ENCODE measurements at places on chromosomes 12 and 14. TPM values are rescaled to one million over a fixed set of nuclear protein-coding genes. Genes with fewer than 3 reads are reported as not detected.

Gene GPRC5D
- not detected for total RNA-seq

Gene LRRC9
- total RNA-seq, result 0.56 TPM

Gene FKBP4
- total RNA-seq, result 236 TPM

Gene DAO
- not detected for total RNA-seq

DNA sequence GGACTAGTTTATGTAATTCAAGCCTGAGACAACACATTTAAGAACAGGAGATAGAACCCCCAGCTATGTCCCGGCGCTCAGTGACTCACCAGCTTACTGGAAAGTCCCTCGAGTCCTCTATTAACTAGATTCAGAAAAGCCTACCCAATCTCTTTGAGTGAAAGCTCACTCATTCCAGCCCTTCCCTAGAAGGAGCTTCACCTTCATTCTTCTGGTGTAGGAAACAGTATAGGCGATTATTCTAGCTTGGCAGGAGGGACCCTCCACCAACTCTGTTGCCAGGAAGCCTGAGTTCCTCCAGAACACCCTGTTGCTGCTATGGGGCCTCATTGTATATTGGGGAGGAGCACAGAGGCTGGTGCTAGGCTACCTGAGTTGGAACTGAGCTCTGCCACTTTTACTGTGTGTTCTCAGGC is 57.2 kb upstream of the AEBP2 start:
- no peak overlapping the region for H3K4me3 ChIP-seq
- H3K36me3 ChIP-seq, result no peaks in the 10 kb centered on the region
- no peaks in the 10 kb centered on the region for H3K27me3 ChIP-seq
- peak overlapping the region; percentile 55 for H3K27ac ChIP-seq
- DNase-seq, result peak; percentile 48

DNA sequence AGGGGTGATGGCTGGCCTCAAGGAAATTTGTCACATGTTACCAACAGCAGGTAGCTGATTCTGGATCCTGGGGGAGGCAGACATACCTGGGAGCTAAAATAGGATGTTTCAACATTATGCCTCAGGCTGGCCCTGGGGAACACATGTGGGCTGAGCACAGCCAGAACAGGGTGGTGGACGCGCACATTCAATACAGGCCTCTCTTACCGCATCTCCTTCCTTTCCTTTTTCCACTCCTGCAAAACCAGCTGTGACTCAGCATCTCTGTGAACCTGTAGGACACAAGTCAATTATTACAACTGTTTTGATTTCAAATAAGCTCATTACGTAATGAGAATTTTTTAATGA is 61.0 kb downstream of the NT5DC3 start:
- H3K36me3 ChIP-seq, result peaks cover 35% of the 10 kb centered on the region
- no peak for DNase-seq
- no peak overlapping the region for H3K27ac ChIP-seq

- no peaks in the 10 kb centered on the region for H3K27me3 ChIP-seq
- no peaks in the 10 kb centered on the region for H3K36me3 ChIP-seq
- H3K4me3 ChIP-seq, result no peak overlapping the region
- peaks cover 12% of the 10 kb centered on the region for H3K4me1 ChIP-seq
Observed at GRCh38 chr12:66275040-66275439, 27.3 kb upstream of the HELB start.

DNA sequence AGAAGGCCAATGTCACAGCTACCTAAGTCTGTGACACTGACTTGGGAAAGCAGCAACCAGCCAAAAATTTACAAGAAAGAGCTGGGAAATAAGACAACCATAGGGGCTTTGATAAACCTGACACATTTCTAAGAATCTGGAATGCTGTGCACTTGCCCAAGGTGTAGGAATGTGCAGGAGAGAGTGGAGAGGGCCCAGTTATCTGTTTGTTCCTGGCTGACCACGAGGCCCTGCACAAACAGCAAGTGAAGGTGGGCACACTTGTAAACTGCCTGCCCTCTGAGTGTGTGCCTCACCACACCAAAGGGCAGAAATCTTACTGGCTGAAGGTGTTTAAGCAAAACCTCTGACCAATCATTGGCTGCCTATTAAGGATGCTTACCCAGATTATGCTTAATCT is 27.3 kb downstream of the DLK1 start:
- no peak for DNase-seq
- no peaks in the 10 kb centered on the region for H3K4me1 ChIP-seq
- no peak overlapping the region for H3K4me3 ChIP-seq
- no peak overlapping the region for H3K27ac ChIP-seq
- peaks cover 25% of the 10 kb centered on the region for H3K27me3 ChIP-seq
- no peaks in the 10 kb centered on the region for H3K36me3 ChIP-seq

DNA sequence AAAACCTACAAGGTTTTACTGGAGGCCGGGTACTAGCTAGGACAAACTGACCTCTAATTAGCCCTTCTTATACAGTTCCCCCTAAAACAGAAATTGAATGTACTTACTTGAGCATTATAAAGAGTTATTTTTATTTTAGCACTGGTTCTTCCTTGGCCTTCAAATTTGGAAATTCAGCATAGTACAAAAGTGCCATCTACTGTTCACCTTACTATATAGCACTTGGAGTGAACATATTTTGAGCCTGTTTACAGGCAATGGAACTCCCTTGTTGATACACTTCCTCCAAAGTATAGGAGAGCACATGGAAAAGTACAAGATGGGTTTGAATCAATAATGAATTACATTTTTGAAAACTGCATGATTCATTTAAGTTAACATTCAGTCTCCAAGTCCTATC is 3.9 kb upstream of the POC1B start:
- no peak overlapping the region for H3K4me3 ChIP-seq
- H3K36me3 ChIP-seq, result no peaks in the 10 kb centered on the region
- H3K4me1 ChIP-seq, result peaks cover 12% of the 10 kb centered on the region
- no peaks in the 10 kb centered on the region for H3K27me3 ChIP-seq
- no peak for DNase-seq

GRCh38 chr14:77542421-77543239 is 44.0 kb upstream of the ISM2 start:
- H3K27ac ChIP-seq, result no peak overlapping the region
- H3K4me1 ChIP-seq, result peaks cover 7% of the 10 kb centered on the region
- H3K4me3 ChIP-seq, result no peak overlapping the region
- no peak for DNase-seq

All from activated naive CD8-positive, alpha-beta T cell treated with anti-CD3 and anti-CD28 coated beads for 36 hours (primary cell).